ENCODE measurements at places on chromosomes 12 and 14. TPM values are rescaled to one million over a fixed set of nuclear protein-coding genes. Genes with fewer than 3 reads are reported as not detected.

Gene PAH
- not detected for total RNA-seq

Gene PTGDR
- not detected for total RNA-seq

Gene TSFM
- 10.8 TPM for total RNA-seq

Gene NRL
- total RNA-seq, result 0.18 TPM

Gene ANKRD33
- total RNA-seq, result not detected

Gene CLEC4D
- total RNA-seq, result not detected

Gene ADAM20
- total RNA-seq, result 0.18 TPM

Gene CFAP54
- 0.18 TPM for total RNA-seq

Gene CAPZA3
- not detected for total RNA-seq

Gene EPYC
- total RNA-seq, result not detected

Gene VIPAS39
- 43.0 TPM for total RNA-seq

Gene UNC79
- not detected for total RNA-seq

Gene PTPRR
- 0.18 TPM for total RNA-seq

Gene PTCSC3
- not detected for total RNA-seq

Gene FGF6
- not detected for total RNA-seq

Gene GAS2L3
- total RNA-seq, result 15.6 TPM

Gene B4GALNT1
- 0.18 TPM for total RNA-seq

Gene PITPNM2
- 1.6 TPM for total RNA-seq

Gene FKBP4
- total RNA-seq, result 44.2 TPM

Gene ARHGEF40
- 18.1 TPM for total RNA-seq

Gene RPGRIP1
- total RNA-seq, result not detected

Gene TPPP2
- total RNA-seq, result not detected

Gene ADAM21
- total RNA-seq, result 0.36 TPM

Gene PHETA1
- 3.2 TPM for total RNA-seq
